Stimulated activated CD8-positive, alpha-beta memory T cell treated with anti-CD3 and anti-CD28 coated beads, Interleukin-7, amount 100 ng/mL, for 1 hour (primary cell): ENCODE measurements at places on chromosomes 7 and 10.

DNA sequence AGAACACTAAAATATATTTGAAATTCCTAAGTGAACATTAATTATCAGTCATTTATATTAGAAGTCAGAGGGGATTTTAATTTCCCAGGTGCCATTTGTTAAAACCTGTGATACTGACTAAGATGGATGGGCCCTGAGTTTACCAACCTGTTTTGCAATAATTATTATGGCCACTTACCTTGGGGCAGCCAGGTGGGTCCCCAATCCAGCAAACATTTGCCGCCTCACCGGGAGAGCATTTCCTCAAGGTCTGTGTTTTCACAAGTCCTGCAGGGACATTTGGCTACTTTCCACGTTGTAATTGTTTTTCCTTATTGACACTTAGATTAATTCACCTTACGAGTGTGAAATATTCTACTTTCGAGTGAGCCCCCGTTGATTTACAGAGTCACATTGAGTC, 251.2 kb upstream of the PPP2R2D start:
- no peak for DNase-seq

DNA sequence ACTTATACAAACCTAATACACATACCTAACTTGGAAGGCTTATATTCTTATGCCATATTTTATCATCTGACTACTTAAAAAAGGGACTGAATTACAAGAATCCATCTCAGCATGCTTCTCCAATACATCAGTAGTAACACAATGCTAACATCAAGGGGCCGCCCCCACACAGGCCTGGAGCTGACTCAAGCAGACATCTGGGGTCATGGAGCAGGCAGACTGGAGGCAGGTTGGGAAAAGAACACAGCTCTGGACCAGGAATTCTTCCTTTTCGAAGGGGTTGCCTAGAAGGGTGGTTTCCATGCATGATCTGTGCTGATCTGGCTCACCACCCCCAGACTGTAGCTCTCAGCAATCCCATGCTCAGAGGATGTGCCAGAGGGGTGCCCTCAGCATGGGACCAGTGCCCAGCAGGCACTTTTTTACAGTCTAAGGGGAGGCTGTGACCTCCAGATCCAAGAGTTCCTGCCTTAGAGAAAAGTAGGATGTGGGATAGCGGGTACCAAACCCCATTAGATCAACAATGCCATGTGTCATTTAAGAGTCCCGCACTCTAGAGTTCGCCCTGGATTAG, 26.1 kb upstream of the DUSP5 start:
- no peak for DNase-seq

GRCh38 chr10:127563718-127564553, 14.8 kb downstream of the NPS start:
- no peak for DNase-seq

DNA sequence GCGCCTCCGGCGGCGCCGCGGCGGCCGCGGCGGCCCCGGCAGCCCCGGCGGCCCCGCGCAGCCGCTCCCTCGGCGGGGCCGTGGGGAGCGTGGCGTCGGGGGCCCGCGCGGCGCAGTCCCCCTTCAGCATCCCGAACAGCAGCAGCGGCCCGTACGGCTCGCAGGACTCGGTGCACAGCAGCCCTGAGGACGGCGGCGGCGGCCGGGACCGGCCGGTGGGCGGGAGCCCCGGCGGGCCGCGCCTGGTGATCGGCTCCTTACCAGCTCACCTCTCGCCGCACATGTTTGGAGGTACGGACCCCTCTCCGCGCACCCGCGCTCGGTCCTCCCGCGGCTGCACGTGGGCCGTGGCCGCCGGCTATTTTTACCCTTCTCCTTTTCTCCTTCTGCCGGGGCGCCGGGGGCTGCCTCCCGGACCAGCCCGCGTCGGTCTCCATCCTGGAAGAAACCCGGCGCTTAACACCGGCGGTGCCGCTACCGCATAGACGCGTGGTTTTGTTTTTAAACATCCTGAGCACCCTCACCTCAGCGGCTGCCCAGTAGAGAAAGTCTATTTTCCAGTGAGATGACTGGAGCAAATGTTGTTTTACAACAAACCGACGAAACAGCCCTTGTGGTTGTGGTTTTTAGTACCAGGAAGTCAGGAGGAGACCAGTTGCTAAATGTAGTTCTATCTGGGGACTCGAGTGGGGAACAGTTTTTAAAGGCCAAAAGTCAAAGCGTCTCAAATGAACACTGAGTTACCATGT, 1.3 kb downstream of the ZNRF2 start:
- peak; percentile 20 for DNase-seq

DNA sequence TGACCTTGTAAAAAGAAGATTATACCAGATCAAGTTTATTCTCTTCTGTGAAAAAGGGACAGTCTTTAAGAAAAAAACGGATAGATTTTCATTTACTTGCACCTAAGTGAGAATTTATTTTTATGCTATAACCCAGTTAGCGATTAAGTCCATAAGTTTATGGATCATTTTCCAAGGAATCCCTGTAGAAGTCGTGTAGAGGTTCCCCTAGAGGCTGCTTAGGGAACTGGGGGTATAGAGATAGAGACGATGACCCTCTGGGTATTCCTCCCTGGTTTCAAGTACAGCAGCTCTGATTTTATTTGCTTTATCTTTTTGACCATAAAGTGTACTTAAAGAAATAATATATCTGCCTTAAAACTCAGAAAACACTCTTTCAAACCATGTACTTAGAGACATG, 648.4 kb upstream of the LRRTM3 start:
- no peak for DNase-seq

GRCh38 chr7:156559001-156559400, 81.6 kb upstream of the RNF32 start:
- DNase-seq = no peak

DNA sequence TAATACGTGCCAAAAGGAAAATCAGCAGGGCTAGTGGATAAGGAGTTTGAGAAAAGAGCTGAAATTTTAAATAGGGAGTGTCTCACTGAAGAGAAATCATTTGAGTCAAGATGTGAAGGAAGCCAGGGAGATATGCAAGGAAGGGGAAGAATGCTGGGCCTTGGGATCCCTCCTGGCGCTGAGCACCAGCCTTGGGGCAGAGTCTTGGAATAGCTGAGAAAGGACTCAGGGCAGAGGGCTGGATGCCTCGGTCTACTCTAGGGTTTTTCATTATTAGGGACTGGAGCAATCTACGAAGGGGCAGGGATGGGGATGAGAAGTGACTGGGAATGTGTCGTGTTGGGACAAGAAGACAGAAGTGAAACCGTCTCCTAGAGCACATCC, 484 bp downstream of the ZWINT start:
- no peak for DNase-seq

DNA sequence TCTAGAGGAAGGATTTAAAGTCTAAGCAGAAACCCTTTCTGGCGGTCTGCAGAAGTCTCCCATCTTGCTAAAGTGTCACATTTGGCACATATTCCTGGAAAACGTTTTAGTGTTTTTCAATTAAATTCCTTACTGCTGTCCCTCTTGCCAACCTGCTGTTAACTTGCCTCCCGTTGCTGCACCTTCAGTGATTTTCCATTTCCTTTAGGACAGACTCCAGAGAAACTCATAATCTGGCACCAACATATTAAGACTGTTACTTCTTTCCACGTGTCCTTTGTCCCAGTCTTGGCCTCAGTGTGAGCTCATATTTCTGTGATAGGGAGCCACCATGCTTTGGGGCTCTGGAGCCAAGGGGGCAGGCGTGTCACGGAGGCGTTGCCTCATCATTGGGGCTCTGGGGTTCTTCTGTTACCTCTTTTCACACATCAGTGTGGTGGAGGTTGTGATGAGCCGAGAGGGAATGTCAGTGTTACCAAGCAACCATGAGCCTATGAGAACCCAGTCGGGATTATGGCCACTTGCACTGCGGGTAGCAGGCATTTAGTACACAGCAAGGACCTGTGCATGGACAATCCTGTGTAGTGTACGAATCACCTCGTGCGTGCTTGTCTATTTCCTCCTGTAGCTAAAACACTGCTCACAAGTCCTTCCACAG, 26.0 kb upstream of the ZNF32 start:
- DNase-seq = no peak

GRCh38 chr10:119320981-119321380, 113.6 kb downstream of the GRK5 start:
- DNase-seq = no peak

- DNase-seq = no peak
Observed at GRCh38 chr10:42594246-42594650, 44.1 kb downstream of the ZNF33B start.
